ENCODE measurements at places on chromosomes 11 and 22.

GRCh38 chr11:64524158-64524527 lies 66.9 kb upstream of the SLC22A12 start:
- DNase-seq, result no peak

- no peak for DNase-seq
These were observed 174.6 kb upstream of the ARHGAP42 start for GRCh38 chr11:100512475-100512874.

GRCh38 chr11:1433568-1433967 lies 43.8 kb downstream of the BRSK2 start:
- no peak for DNase-seq

GRCh38 chr11:22244986-22245592 lies 52.2 kb downstream of the ANO5 start:
- DNase-seq, result no peak

DNA sequence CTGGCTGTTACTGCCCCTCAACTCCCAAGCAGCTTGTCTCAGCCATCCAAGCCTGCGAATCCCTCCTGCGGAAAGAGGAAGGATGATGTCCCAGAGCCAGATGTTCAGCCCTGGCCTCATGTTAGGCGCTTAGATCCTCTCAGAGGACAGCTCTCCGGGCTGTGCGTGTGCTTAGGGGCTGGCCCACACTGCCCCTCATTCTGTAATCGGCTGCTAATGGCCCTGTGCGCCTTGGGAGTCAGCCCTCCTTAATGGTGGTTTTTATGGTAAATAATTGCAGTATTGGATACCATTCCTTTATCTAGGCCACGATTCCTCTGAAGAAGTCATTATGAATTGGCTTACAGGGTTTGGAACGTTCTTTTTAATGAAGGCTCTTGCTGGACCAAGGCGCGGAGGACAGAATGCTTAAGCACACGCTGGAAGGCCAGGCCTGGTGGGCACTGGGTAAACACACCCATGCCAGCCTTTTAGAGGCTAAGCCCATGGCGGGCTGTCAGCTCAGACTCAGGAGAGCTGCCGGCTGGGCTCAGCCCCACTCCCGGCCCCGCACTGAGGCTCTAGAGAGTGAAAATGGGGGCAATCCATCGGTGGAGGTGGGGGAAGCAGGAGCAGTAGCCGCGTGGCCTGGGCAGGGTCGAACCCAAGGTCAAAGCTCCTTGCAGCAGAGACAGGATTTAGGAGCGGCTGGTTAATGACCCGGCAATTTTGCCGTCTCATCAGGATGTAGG lies 1157.5 kb downstream of the BRD1 start:
- DNase-seq, result no peak

- no peak for DNase-seq
These were observed 8.0 kb downstream of the ARFGAP3 start for GRCh38 chr22:42848941-42849550.

DNA sequence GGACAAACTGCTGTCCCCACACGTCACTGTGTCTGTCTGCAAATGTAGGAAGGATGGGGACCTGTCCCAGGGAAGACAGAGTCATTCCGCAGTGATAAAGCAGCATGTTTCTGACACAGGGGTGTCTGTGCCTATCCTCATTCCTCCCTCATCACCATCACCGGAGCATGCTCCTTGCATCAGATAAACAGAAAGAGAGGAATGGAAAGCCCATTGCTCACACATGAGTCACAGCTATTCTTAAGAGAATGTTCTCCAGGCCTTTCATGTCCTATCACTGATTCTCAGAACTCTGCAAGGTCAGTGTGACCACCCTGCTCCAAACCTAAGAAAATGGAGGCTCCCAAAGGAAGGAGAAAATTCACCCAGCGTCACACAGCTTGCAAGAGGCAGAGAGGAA lies 38.9 kb downstream of the ZNF195 start:
- DNase-seq, result no peak

GRCh38 chr11:130840679-130841078 lies 75.6 kb downstream of the SNX19 start:
- DNase-seq, result no peak

DNA sequence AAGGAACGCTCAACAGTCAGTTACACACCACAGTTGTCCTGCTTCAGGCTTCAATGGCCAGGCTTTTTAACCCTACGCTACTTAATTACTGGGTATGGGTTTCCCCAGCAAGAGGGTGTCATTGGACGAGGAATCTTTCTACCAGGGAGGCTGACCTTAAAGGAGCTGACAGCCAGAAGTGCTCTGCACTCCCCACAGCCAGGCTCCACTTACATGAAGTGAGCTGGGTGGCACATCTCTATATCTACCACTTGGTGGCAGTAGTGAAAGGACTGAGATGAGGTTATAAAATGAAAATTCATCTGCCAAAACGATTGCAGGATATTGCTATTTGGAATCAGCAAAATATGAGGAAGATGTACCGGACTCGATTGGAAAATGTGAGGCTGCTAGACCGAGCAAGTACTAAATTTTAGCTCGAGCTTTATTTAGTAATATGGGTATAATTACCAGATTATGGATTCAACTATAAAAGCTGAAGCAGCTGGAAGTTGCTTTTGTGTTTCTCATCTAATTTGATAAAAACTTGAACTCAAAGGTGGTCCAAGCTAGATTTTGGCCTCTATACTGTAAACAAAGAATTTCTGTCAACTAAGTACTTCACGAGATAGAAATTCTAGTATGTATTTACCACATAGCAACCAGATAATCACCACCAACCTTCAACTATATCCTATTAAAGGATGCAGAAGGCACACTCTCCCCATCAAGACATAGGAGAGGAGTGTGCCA lies 53.9 kb upstream of the CEP126 start:
- no peak for DNase-seq

- DNase-seq, result peak; percentile 61
These were observed at the start of gene MYO7A for GRCh38 chr11:77127920-77128691. TSS of gene MYO7A (plus strand) at chr11:77128246. CDS start at chr11:77130635, 2,389 bp downstream.

- no peak for DNase-seq
These were observed 132.9 kb upstream of the BLID start for GRCh38 chr11:122248939-122249338.

DNA sequence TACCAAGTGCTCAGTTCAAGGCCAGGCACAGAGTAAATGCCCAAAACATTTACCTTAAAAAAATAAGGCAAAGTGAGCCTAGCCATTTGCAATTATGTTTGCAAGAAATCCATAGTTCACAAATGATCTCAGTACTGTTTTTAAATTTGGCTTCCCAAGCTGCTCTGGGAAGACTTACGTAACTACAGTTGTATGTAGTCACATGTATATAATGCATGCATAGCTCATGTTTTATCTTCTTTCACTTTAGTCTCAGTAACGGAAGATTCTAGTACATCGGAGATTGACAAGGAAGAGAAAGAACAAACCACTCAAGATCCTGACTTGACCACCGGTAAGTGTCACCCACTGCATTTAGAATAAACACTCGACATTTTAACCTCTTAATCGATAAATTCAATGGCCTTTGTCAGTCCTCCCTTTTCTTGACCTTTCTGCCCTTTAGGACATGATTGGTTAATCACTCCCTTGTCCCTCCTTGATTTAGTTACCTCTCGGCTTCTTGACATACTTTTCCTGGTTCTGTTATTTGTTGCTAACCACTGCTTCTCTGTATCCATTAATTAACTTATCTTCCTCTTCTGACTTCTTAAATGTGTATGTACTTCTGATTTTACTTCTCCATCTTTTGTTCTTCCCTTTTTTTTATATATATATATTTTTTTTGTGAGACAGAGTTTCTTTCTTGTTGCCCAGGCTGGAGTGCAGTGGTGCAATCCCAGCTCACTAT lies 18.0 kb upstream of the JHY start:
- DNase-seq, result no peak

Measured in DMS79 (cell line).